ENCODE measurements at places on chromosomes 2 and 18.
A peak's percentile ranks its signal among the peaks of the same experiment; 100 is the strongest.

- peak; percentile 35 for DNase-seq
Observed at GRCh38 chr2:176997074-176997791, 215.4 kb upstream of the HNRNPA3 start.

- DNase-seq = peak; percentile 92
Observed at GRCh38 chr2:102050854-102051391, 59.2 kb downstream of the IL1R2 start.

GRCh38 chr2:217839073-217839749 is 163.6 kb downstream of the TNS1 start:
- no peak for DNase-seq

GRCh38 chr18:63259567-63260379 is 59.8 kb downstream of the BCL2 start:
- DNase-seq = no peak

DNA sequence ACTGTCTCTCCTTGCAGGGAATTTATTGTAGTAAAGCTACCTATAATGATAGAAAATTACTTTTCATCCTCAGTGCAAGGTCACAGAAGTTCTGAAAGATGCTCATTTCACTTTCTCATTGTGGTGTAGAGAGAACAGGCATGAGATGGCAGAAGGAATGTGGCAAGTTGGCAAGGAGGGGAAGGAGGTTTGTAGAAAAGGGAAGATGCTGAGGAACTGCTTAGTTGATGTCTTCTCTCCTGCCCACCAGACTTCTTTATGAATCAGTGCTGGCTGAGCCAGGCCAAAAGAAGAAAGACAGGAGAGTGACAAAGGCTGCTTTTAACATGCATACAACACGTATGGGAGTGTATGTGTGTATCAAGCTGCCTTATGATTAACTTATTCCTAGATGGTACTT is 164.4 kb downstream of the PRPF40A start:
- no peak for DNase-seq

DNA sequence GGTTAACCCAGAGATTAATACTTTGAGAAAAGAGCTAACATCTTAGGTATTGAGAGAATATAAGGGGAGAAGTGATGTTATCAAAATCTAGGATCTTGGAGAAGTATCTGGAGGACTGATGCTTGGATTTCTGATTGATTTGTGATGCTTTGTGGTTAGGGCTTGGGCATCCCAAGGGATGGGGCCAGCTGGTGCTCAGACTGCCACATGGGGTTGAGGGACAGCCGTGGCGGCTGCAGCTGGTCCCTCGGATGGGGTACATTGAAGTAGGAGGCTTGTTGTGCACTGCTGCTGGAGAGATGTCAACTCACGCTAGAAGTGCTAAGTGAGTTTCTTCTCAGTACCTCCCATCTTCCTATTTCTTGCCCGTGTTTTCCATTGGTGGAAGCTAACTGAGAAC is 22.4 kb downstream of the HRH4 start:
- DNase-seq = no peak

DNA sequence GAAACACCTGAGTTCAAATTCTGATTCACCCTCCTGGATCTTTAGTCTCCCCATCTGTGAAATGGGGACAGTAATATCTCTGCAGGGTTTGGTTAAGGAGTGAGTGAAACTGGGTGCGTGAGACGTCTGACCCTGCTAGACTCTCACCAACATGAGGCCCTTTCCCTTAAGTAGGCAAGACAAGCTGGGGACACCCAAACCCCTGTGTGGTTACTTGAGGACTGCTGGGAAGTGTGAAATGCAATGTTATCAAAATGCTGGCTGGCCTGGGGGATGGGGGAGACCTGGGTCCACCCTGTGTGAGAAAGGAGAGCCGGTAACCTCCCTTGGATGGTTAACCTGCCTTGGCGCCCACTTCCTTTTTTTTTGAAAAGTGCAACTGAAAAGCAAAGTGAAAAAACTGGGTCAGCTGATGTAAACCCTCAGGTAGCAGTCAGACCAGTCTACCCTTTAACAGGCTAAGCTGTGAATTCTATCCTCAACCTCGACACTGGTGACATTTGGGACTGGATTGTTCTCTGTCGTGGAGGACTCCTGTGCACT is 82.3 kb downstream of the INPP5D start:
- DNase-seq = no peak

Measured in choroid plexus epithelial cell (primary cell).